ENCODE measurements at places on chromosomes 3 and 15. TPM values are rescaled to one million over a fixed set of nuclear protein-coding genes. Genes with fewer than 3 reads are reported as not detected.

- DNase-seq, result no peak
Observed at GRCh38 chr3:146838221-146838620, 233.1 kb upstream of the PLSCR5 start.

DNA sequence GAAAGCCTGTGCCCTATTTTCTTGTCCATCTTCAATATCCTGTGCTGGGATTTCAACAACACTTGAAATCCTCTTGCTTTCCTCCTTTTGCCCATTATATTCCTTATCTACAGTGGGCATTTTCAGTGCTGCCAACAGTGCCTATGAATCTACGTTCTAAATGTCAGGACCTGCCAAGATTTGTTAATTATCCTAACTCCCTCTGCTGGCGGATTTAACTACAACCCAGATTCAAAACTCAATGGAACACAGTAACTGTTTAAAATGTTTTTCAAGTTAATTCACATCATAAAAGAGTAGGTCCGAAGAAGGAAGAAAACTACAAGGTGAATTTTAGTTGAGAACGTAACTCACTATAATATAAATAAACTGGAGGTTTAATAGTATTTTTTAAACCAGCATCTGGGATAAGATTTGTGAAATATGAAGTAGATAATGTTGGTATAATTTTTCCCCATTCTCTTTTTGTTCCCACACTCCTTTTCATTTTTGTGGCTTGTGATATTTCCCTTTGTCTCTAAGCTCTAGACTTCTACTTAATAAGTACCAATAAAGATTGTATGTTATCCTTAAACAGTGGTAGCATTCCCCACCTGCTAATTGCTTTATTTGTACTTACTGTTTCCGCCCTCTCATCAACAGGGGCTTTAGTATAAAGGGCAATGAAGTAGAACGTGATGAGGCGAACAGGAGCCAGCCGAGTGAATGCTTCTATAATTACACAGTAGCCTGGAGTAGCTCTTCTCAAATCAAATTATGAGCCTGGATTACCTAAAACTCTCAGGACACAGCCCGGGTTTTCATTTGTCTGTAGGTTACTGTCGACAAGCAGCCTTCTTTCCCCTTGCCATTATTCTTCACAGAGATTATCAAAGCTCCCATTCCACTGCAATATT, 302.5 kb upstream of the ATP11B start:
- peak; percentile 64 for DNase-seq

- peak; percentile 25 for DNase-seq
Observed at GRCh38 chr15:29812384-29812694, 9.9 kb downstream of the TJP1 start.

DNA sequence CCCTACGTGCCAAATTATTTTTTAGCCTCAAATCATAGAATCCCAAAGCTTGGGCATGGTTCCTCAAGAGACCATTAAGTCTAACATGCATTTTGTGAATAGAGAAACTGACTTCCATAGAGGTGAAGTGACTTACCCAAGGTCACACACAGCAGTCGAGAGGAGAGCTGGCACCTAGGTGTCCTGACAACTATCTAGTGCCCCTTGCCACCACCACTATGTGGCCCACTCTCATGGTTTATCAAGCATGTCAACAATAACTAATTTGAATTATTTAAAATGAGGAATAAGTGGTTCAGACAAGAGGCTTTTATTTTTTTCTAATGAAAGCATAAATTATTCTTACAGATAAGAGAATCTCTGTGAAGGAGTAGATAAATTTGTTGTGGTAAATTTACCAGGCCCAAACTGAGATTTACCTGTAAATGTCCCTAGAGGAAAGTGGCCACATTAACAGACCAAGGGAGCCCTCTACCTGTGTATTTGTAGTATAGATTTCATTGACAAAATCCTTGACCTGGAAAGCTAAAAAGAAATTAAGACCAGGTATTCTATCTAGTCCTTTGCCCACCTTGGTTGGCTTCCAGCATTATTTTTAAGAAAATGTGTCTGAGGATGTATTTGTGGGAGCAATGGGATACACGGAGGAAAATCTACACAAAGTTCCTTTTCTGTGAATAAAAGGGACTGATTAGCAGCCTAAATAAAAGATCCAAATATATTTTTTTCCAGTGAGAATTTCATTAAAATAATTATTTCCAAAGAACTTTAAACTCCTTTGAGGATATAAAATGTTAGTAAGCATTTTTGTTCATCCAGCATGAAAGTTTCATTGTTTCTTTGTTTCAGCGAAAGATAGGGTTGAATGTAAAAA, 49.1 kb downstream of the IQCH start:
- peak; percentile 40 for DNase-seq

GRCh38 chr3:108159105-108159504, 63.1 kb downstream of the IFT57 start:
- DNase-seq, result no peak

DNA sequence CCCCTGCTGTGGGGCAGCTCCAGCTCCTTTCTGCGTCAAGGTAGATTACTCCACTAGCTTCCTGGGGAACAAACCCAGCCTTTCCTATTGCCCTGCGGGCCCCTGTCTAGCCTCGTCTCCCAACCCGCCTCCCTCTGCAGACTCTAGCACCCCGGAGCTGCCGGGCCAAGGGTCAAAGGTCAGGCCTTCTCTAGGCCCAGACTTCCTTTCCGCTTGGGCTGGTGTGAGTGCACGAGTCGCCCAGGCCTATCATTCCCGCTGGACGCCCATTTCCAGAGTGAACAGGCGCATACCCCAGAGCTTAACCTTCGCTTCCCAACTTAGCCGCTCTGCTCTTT, 11.6 kb upstream of the ONECUT1 start:
- DNase-seq, result no peak

DNA sequence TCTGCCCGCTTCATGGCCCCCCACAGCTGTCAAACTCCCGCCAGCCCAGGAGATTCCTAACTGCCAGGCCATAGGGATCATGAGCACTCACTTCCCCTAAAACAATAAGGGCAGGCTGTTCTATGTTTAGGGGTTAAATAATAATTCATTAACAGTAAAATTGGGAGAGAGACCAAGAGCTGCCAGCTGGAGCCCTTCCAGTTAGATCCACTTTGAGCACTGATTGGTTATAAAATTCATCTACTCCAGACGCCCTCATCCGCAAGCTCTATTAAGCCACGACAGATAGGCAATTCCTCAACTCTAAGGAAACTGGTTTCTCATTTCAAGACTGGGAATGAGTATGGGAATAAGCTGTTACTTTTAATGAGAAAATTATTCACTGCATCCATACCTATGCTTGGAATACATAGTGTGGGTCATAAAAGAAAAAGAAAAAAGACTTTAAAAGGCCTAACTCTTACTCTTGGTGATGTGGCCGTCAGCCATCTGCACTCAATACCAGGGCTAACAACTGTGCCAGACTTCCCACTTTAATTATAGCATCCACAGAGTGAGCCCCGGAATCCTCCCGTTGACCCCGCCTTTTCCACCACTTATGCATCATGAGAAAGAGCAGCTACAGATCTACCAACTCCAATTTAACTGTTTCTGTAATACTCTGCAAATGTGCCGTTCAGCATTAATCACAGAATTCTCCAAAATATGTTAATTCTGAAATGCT, 44.5 kb downstream of the IL17RD start:
- no peak for DNase-seq

GRCh38 chr3:123755085-123755484, 129.0 kb downstream of the MYLK start:
- peak; percentile 77 for DNase-seq

- no peak for DNase-seq
Observed at GRCh38 chr3:123081718-123082369, 15.0 kb downstream of the PDIA5 start.

Gene TMEM207
- not detected for total RNA-seq

Gene INSYN1
- 1.8 TPM for total RNA-seq

Gene ZNF660
- 4.6 TPM for total RNA-seq

Gene GOLGA6L4
- 2.4 TPM for total RNA-seq

All from mucosa of descending colon (tissue), 3 donors.